ENCODE measurements at places on chromosomes 2 and 18. TPM values are rescaled to one million over a fixed set of nuclear protein-coding genes. Genes with fewer than 3 reads are reported as not detected.

The LINC00305 gene
- total RNA-seq: not detected

The FOXI3 gene
- not detected for total RNA-seq

The CCDC88A gene
- total RNA-seq: 388 TPM

The OTOS gene
- total RNA-seq: not detected

The RBFA gene
- 42.0 TPM for total RNA-seq

The TBR1 gene
- total RNA-seq: 3.9 TPM

The DUSP2 gene
- 5.5 TPM for total RNA-seq

The THSD7B gene
- total RNA-seq: 12.2 TPM

The LYG1 gene
- total RNA-seq: 0.46 TPM

The CYP26B1 gene
- total RNA-seq: 2.1 TPM

The DYSF gene
- total RNA-seq: 1.8 TPM

The THADA gene
- 36.2 TPM for total RNA-seq

The TUBB8B gene
- total RNA-seq: 0.69 TPM

The KCNE4 gene
- 2.5 TPM for total RNA-seq

The SLC9A2 gene
- total RNA-seq: 1.8 TPM

The CPLX4 gene
- not detected for total RNA-seq

The SIX3 gene
- 7.4 TPM for total RNA-seq

The NYAP2 gene
- total RNA-seq: 16.1 TPM

The MAP2 gene
- 911 TPM for total RNA-seq

The CHAC2 gene
- total RNA-seq: 5.1 TPM

The SERPINB5 gene
- total RNA-seq: 0.46 TPM

The FBXO48 gene
- total RNA-seq: 1.4 TPM

The RGPD4 gene
- total RNA-seq: 0.23 TPM

The PRKAG3 gene
- total RNA-seq: not detected

The CEP192 gene
- total RNA-seq: 55.1 TPM

The PIEZO2 gene
- 3.2 TPM for total RNA-seq

The MZT2B gene
- 85.1 TPM for total RNA-seq

The FIGN gene
- total RNA-seq: 40.4 TPM

The GREB1 gene
- total RNA-seq: 15.0 TPM

The ANKRD30B gene
- total RNA-seq: 3.9 TPM

The HSBP1L1 gene
- total RNA-seq: 3.2 TPM

The NFATC1 gene
- 1.4 TPM for total RNA-seq

The TEX44 gene
- not detected for total RNA-seq

The QPCT gene
- 41.8 TPM for total RNA-seq

The AGXT gene
- total RNA-seq: not detected

The DAW1 gene
- total RNA-seq: 8.1 TPM

The CFAP65 gene
- total RNA-seq: 2.3 TPM

The SETBP1 gene
- total RNA-seq: 42.0 TPM

The MYO3B gene
- 1.2 TPM for total RNA-seq

The GPR39 gene
- 1.2 TPM for total RNA-seq

The GLI2 gene
- 1.2 TPM for total RNA-seq

The VWA3B gene
- 2.8 TPM for total RNA-seq

The SLC14A1 gene
- 5.1 TPM for total RNA-seq

The E2F6 gene
- total RNA-seq: 14.1 TPM

The EMILIN2 gene
- 1.8 TPM for total RNA-seq

The CGREF1 gene
- 28.8 TPM for total RNA-seq

The SP3 gene
- 143 TPM for total RNA-seq

The PIAS2 gene
- total RNA-seq: 69.4 TPM

The ZC3H6 gene
- total RNA-seq: 25.4 TPM

The ALK gene
- total RNA-seq: 21.0 TPM

The CTDSP1 gene
- 18.7 TPM for total RNA-seq

The FEV gene
- total RNA-seq: not detected

The SGPP2 gene
- 4.8 TPM for total RNA-seq

Data from diencephalon (tissue), 1 donor.